ENCODE measurements at places on chromosomes 6 and 20. TPM values are rescaled to one million over a fixed set of nuclear protein-coding genes. Genes with fewer than 3 reads are reported as not detected.

SYNDIG1 gene
- 7.8 TPM for polyA plus RNA-seq

TOX2 gene
- polyA plus RNA-seq = 5.5 TPM

UBD gene
- 0.62 TPM for polyA plus RNA-seq

GRCh38 chr6:50451826-50452400, 261.4 kb upstream of the TFAP2D start:
- no peak for DNase-seq

DNA sequence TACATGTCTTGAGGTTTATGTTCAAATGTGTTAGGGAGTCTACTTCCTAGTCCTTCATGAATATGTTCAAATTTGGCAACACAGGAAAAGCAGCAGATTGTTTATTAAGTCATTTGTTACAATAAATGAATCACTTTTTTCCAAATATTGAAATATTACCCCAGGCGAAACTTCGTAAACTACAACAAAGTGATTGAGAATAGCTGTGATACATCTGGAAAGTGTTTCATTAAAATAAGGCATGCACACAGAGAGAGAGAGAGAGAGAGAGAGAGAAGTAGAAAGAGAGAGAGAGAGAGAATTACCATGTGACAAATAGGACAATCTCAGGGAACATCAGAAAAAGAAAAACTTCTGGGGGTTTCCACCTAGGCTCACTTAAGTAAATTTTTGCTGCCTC, 363.1 kb upstream of the PTCHD4 start:
- DNase-seq = no peak

DNA sequence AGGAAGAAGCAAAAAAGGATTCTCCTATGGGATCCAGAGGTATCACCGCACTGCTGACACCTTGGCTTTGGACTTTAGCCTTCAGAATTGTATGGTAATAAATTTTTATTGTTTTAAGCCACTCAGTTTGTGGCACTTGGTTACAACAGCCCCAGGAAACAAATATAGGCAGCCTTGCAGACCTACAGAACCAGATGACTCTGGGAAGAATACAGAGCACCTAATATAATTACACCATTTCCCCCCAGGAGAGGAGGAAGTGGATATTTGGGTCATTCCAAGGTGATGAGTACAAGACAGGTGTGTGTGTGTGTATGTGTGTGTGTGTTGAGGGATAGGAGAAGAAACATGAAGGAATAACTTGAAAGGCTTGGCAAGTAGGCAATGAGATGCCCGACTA, 84.2 kb upstream of the ENPP5 start:
- no peak for DNase-seq

DNA sequence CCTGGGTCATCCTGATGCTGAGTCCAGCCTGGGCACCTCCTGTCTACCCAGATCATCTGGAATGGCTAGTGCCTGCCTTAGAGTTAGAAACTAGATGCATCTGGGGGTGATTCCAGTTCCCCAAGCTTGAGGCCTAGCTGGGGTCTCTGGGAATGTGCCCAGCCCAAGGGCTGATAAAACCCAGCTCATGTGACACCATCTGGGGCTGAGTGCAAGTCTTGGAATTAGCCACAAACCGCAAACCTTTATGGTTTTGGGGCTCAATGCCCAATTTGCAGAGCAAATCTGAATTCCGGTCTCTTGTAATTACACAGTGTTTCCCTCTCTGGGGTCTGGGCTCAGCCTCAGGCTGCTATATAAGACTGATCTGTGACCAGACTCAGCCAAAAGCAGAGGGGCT, at the start of gene BPIFB4:
BPIFB4 (plus strand) TSS at position 385 of the 400 bp plus-strand sequence. CDS start 1,884 bp downstream, outside the sequence.
- no peak for DNase-seq

GRCh38 chr6:15433511-15433861, 187.6 kb downstream of the JARID2 start:
- DNase-seq = no peak

GRCh38 chr20:50301165-50301564, 110.5 kb downstream of the CEBPB start:
- no peak for DNase-seq

GRCh38 chr20:62045118-62045517, 20.6 kb downstream of the TAF4 start:
- no peak for DNase-seq
